Left kidney (tissue), 8 donors: ENCODE measurements at places on chromosomes 16 and 17.
A peak's percentile ranks its signal among the peaks of the same experiment; 100 is the strongest.

DNA sequence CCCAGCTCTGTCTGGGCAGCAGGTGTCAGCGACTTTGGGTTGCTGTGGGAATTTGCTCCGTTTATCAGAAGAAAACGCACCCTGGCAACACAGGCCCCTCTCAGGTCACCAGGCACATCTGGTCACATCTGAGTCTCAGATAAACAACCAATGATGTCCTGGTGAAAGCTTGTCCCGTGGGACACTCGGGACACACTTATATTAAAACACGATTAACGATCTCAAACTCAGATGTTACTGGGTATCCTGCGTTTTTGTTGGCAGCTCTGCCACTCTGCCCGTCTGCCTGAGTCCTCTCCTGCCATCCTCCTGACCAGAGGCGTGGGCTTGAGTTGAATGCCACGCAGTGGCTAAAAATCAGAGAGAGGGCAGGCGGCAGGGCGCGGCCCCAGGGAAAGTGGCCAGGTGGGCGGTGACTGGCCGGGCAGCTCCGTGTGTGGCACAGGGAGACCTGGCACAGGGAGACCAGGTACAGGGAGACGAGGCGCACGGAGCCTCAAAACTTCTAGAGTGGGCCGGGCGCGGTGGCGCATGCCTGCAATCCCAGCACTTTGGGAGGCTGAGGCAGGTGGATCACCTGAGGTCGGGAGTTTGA, 2.1 kb downstream of the SECTM1 start:
- DNase-seq = no peak

DNA sequence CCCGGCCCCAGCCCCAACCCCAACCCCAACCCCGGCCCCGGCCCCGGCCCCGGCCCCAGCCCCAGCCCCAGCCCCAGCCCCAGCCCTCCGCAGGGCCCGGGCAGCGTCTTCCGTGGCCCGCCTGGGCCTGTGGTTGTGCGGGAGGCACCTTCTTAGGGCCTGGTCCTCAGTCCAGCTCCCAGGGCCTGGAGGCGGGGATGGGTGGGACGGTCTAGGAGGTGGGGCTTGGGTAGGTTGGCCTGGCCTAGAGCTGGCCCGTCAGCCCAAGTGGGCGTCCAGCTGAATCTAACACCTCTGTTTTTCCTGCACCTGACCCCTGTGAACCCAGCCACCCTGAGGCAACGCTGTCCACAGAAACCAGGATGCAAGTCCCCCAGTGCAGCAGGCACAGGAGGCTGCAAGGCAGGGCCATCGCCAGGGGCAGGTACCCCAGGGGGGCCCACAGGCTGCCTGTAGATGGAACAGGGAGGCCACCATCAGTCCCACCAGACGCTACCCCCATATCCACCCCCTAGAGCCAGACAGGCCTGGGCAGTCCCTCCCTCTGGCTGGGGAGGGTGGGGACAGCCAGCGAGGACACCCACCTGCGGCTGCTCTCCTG, 8.8 kb downstream of the MSLN start:
- no peak for DNase-seq

- no peak for DNase-seq
These were observed 13.8 kb downstream of the USP22 start for GRCh38 chr17:21029036-21029435.

- no peak for DNase-seq
These were observed 17.5 kb upstream of the CBX8 start for GRCh38 chr17:79814127-79814973.

DNA sequence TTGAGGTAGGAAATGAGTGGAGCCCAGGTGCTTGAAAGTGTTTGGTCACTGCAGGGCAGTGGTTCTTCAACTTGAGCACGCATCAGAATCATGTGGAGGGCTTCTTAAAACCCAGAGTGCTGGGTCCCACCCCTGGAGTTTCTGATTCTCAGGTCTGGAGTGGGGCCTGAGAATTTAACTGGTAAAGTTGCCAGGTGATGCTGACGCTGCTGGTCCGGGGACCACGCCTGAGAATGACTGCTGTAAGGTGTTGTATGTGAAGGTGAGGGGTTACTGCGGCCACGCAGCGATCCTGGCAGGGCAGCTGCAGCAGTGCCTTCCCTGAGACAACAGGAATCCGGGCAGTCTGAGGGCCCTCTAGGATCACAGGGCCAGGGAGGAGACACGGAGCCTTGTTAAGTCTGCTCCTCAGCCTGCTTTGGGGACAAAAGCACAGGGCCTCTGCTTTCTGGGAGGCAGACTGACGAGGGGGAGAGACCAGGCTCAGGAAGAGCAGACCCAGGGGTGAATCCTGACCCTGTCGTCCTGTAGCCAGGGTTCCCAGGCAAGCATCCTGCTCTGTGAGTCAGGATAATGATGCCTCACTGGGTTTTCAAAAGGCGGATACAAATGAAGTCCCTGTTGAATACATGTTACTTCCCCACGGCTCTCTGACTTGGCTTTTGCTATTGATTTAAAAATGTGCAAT, 16.2 kb downstream of the CCDC42 start:
- no peak for DNase-seq

DNA sequence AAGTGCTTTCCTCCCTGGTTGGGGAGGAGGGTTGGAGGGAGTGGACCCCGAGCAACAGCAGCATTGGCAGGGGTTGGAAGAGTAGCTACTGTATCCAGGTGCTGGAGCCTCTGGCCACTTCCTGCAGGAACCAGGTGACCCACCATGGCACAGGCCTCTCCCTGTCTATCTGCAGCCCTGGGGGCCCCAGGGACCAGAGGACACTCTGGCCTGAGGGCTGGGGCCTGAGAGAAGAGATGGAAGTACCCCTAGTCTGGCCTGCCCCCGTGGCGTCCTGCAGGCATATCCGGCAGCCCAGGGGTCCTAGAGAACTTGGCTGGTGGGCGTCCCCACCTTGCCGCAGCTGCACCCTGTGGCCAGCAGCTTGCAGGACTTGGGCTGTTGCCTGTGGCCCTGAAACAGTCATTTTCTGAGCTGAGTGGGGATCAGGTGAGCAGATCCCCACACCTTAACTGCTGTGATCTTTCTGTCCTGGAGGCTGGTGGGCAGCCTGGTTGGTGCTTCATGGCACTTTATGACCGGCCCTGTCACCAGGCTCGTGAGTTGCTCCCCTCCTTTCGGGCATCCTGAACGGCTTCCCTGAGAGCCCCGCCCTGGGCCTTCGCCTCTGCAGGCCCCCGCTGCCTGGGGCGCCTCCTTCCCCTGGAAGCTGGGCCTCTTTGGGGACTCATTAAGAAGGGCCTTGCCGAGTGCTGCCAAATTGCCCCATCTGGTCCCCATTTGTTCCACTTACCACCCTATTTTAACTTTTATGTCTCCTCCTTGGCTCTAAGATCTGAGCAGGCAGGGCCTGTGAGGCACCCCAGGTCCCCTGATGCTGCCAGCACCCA, 298.6 kb downstream of the SEC14L1 start:
- DNase-seq = no peak

DNA sequence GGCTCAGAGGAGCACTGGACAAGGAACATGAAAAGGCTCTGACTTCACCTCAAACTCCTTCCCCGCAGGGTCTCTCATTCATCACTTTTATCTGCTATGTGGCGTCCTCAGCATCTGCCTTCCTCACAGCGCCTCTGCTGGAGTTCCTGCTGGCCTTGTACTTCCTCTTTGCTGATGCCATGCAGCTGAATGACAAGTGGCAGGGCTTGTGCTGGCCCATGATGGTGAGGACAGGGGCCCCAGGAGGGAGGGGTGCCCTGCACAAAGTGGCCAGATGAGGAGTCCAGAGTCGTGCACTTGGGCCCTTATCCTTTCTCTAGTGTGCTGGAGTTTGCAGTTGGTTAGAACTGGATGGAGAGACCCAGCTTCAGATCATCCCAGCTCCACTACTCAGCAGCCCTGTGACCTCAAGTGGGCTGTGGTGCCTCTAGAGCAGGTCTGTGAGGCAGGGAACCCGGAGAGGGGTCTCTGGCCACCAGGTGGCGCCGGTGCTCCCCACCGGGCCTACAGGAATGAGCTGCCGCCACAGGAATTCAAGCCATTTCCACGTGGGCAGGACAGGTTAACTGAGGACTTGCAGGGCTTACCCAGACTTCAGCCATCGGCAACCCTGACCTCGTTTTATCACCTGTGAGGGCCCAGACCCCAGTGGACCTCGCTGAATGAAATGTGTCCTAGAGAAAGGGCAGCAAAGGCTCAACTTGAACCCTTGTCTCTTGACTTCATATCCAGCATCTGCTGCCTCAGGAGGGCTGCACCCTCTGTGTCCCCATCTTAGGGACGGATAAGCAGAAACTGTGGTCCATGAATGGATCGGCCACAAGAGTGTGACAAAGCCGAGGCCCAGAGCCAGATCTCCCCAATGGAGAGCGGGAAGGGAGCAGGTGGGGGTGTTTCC, 4.0 kb downstream of the CMTM3 start:
- peak; percentile 83 for DNase-seq

DNA sequence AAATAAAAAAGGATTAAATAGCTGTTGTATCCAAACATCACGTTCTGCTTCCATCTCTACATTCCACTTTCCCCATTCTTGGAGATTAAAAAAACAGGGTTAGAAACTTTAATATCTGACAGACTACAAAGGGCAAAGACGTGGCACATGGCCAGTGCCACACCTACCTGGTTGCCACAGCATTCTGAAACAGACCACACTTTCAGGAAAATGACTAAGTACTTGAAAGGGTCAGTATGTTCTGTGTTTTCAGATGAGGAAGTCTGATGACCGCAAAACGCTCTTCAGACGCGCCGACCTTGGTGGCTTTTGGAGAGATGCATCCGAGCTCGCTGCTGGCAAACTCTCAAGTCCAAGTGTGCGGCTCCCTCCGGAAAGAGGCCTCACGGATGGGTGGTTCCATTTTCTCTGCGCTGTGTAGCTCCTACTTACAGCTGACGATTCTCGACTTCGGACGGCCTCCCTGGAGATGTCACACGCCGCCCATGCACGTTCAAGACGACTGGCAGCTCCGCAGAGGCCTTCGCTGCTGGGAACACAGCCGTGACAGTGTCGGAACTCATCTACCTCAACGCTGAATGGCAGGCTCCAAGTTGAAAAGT, 15.5 kb downstream of the MAP1LC3B start:
- DNase-seq = no peak

GRCh38 chr17:21124086-21124485, 2.7 kb upstream of the DHRS7B start:
- no peak for DNase-seq
